ENCODE measurements at places on chromosomes 6 and 20. TPM values are rescaled to one million over a fixed set of nuclear protein-coding genes. Genes with fewer than 3 reads are reported as not detected.

- no peak overlapping the region for H3K27ac ChIP-seq
- no peaks in the 10 kb centered on the region for H3K27me3 ChIP-seq
- H3K4me3 ChIP-seq = no peak overlapping the region
- H3K4me1 ChIP-seq = no peaks in the 10 kb centered on the region
Observed at GRCh38 chr6:89917216-89917615, 22.9 kb downstream of the GJA10 start.

DNA sequence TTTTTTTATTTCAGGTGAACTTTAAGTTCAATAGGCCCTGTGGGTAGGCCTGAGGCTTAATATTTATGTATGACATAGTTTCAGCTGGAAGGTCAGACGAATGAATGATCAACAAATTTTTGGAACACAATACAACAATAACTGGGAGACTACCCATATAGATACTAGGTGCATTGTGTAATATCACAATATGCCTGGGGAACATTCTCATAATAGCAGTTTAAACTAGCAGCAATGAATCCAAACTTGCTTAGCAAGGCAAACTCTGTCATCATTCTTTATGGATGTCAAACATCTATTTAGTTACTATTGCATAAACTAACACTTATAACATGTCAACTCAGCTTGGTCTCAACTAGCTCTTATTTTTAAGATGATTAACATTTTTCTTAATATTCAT, 49.3 kb downstream of the ELOVL4 start:
- no peaks in the 10 kb centered on the region for H3K4me1 ChIP-seq
- DNase-seq = no peak

GRCh38 chr6:51301962-51302361, 483.3 kb downstream of the TFAP2B start:
- no peaks in the 10 kb centered on the region for H3K36me3 ChIP-seq
- DNase-seq = no peak
- no peaks in the 10 kb centered on the region for H3K4me1 ChIP-seq
- no peaks in the 10 kb centered on the region for H3K27me3 ChIP-seq
- no peak overlapping the region for H3K27ac ChIP-seq
- no peak overlapping the region for H3K4me3 ChIP-seq

- no peaks in the 10 kb centered on the region for H3K27me3 ChIP-seq
- H3K36me3 ChIP-seq = no peaks in the 10 kb centered on the region
- H3K4me1 ChIP-seq = peaks cover 3% of the 10 kb centered on the region
- H3K4me3 ChIP-seq = no peak overlapping the region
- no peak for DNase-seq
- H3K27ac ChIP-seq = no peak overlapping the region
Observed at GRCh38 chr6:31042806-31043205, 32.5 kb downstream of the MUC22 start.

GRCh38 chr6:123875784-123876183, 72.1 kb downstream of the NKAIN2 start:
- no peak overlapping the region for H3K27ac ChIP-seq
- DNase-seq = no peak
- no peaks in the 10 kb centered on the region for H3K27me3 ChIP-seq
- H3K4me1 ChIP-seq = no peaks in the 10 kb centered on the region
- no peak overlapping the region for H3K4me3 ChIP-seq

GRCh38 chr20:62822788-62823651, 6.2 kb downstream of the COL9A3 start:
- H3K27me3 ChIP-seq = no peaks in the 10 kb centered on the region
- no peak for DNase-seq
- no peak overlapping the region for H3K4me3 ChIP-seq
- no peaks in the 10 kb centered on the region for H3K36me3 ChIP-seq
- peaks cover 12% of the 10 kb centered on the region for H3K4me1 ChIP-seq

DNA sequence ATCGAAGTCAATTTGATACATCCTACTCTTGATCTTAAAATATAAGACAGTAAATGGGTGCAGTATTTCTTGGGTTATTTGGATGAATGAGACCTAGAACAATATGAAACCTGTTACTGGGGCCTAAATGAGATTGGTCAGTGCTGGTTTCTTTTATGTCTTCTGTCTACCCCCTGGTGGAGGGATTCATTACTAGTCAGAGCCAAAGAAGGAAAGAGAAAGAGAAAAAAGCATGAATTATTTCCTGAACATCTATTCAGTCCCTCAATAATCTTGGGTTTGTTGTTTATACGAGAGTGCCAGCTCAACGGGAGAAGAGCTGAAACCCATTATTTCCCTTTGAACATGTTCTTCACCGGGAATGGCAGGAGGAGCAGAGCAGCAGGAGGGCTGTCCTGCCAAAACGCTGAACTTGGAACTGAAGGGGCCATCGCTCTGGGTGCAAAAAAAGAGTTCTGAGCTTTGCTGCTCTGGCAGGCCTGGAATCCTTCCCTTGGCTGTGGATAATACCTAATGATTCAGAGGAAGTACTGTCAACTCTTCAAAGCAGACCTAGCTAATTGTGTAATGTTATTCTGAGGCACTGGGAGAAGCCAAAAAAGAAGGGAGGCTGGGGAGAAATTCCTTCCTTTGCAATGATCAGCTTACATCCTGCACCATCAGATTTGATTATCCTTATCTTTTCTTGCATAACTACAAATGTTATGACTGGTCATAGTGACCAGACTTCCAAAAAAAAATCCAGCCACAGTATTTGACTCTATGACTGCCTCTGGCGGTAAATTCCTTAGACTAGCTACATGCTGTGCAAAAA, 72.0 kb downstream of the BLOC1S5 start:
- H3K4me3 ChIP-seq = no peak overlapping the region
- no peak overlapping the region for H3K27ac ChIP-seq
- peak; percentile 61 for DNase-seq
- no peaks in the 10 kb centered on the region for H3K4me1 ChIP-seq
- H3K27me3 ChIP-seq = no peaks in the 10 kb centered on the region

DNA sequence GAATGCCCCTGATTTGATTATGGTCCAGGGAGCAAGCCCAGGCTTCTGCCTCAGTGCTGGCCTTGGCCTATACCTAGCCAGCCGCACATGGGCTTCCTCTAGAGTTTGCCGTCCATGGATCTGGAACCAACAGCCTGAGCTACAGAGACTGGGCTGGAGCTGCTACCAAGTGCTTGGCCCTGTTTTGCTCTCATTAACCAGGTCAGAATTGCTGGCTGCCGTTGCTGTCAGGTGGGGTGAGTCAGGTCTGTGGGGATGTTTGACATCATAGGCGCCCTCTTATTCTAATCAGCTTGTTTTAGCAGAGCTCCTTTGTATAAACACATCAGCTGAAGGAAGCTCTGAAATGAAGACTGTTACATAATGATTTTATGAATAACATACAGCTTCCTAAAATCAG, 83.1 kb upstream of the PHACTR2 start:
- peaks cover 18% of the 10 kb centered on the region for H3K4me1 ChIP-seq
- H3K27ac ChIP-seq = no peak overlapping the region
- H3K4me3 ChIP-seq = no peak overlapping the region
- no peak for DNase-seq
- no peaks in the 10 kb centered on the region for H3K27me3 ChIP-seq
- H3K36me3 ChIP-seq = no peaks in the 10 kb centered on the region

DNA sequence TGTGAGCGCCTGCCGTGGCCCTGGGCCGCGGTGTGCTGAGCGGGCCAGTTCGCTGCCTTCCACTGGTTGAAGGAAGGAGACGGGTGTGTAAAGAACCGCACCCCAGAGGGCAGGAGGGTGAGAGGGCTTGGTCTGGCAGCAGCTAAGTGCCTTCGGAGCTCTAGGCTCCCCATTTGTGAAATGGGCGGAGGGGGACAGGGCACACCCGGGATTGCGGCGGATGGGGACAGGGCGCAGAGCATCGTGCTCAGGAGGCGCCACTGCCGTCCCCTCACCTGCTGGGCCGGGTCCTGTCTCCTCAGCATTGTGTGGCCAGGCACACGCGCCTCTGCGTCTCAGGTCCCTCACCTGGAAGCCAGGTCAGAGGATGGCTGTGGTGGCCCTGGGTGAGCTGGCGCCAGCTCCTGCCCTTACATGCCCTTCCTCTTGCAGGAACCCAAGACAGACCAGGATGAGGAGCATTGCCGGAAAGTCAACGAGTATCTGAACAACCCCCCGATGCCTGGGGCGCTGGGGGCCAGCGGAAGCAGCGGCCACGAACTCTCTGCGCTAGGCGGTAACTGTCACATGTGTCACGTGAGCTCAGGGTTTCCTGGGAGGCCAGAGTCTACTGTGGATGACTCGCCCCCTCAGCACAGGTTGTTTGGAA, 3.1 kb downstream of the ADRM1 start:
- no peaks in the 10 kb centered on the region for H3K27me3 ChIP-seq
- no peaks in the 10 kb centered on the region for H3K36me3 ChIP-seq

Gene COL12A1
- total RNA-seq = 28.3 TPM

Gene MMUT
- 26.6 TPM for total RNA-seq

Gene FHL5
- total RNA-seq = 34.5 TPM
